ENCODE measurements at places on chromosomes 2 and 18.
A peak's percentile ranks its signal among the peaks of the same experiment; 100 is the strongest.

GRCh38 chr2:60818272-60818671, 62.2 kb downstream of the PAPOLG start:
- peak overlapping the region; percentile 72 for H3K27ac ChIP-seq
- no peak overlapping the region for H3K4me3 ChIP-seq
- peaks cover 5% of the 10 kb centered on the region for H3K36me3 ChIP-seq
- H3K4me1 ChIP-seq = peaks cover 45% of the 10 kb centered on the region
- peaks cover 7% of the 10 kb centered on the region for H3K27me3 ChIP-seq

- H3K36me3 ChIP-seq = peaks cover 20% of the 10 kb centered on the region
- H3K4me1 ChIP-seq = peaks cover 24% of the 10 kb centered on the region
- DNase-seq = no peak
- no peak overlapping the region for H3K27ac ChIP-seq
- H3K4me3 ChIP-seq = peak overlapping the region; percentile 53
Observed at GRCh38 chr2:222295368-222296062, 3.3 kb downstream of the PAX3 start.

- H3K27me3 ChIP-seq = no peaks in the 10 kb centered on the region
- H3K4me3 ChIP-seq = no peak overlapping the region
- no peaks in the 10 kb centered on the region for H3K4me1 ChIP-seq
Observed at GRCh38 chr2:24297663-24298062, 62.7 kb downstream of the ITSN2 start.

- peaks cover 15% of the 10 kb centered on the region for H3K4me1 ChIP-seq
- DNase-seq = no peak
- H3K4me3 ChIP-seq = no peak overlapping the region
- peaks cover 2% of the 10 kb centered on the region for H3K36me3 ChIP-seq
- H3K27me3 ChIP-seq = no peaks in the 10 kb centered on the region
- no peak overlapping the region for H3K27ac ChIP-seq
Observed at GRCh38 chr18:56715121-56715520, 64.0 kb downstream of the WDR7 start.

GRCh38 chr2:158753641-158754611, 41.2 kb upstream of the DAPL1 start:
- H3K27me3 ChIP-seq = peaks cover 14% of the 10 kb centered on the region
- no peaks in the 10 kb centered on the region for H3K36me3 ChIP-seq
- H3K4me1 ChIP-seq = no peaks in the 10 kb centered on the region

GRCh38 chr2:177275040-177275742, 10.7 kb upstream of the NFE2L2 start:
- H3K27ac ChIP-seq = no peak overlapping the region
- H3K27me3 ChIP-seq = no peaks in the 10 kb centered on the region
- no peak for DNase-seq
- peaks cover 30% of the 10 kb centered on the region for H3K4me1 ChIP-seq
- peaks cover 5% of the 10 kb centered on the region for H3K36me3 ChIP-seq
- H3K4me3 ChIP-seq = no peak overlapping the region

DNA sequence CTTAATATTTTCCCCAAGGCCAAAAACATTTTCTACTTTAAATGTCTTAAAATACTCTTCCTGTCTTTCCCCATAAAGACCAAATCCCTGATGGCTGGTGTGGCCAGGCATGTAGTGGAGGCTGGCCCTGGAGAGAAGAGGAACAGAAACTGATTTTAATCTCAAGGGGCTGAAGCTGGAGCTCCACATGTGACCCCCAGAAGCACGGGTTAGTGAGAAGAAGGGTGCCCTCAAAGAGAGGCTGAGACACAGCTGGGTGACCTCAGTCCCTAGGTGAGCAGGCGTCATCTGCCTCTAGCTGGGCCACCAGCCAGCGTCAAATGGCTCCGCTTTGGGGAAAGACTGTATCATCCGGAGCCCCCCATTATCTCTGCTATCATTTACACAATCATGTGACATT, 19.3 kb upstream of the TMEM18 start:
- no peak for DNase-seq
- H3K27ac ChIP-seq = no peak overlapping the region

DNA sequence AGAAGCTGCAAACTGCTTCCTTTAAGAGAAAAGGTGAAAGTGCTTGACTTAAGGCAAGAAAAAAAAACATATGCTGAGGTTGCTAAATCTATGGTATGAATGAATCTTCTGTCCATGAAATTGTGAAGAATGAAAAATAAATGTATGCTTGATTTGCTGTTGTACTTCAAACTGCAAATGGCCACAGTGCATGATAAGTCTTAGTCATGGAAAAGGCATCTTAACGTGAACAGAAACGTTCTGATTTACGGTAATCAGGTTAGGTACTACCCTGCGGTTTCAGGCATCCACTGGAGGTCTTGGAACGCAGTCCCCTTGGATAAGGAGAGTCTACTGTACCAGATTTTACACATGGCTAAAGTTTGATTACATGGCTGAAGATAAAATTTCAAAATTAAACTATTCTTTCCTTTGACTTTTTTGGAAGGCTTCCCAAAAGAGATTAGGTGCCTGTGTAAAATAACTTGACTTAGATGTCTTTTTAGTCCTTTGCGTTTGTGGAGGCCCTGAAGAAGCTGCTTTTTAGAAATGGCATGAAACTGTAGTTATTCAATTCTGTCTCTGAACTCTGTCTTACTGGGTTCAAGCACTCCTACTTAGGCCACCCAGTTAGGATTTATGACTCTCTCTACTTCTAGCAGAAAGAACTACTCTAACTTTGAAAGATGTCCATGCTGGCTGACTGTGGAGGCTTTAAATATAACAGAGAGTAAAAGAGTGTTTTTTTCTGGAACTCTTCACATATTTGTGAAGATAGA, 35.9 kb upstream of the SCN9A start:
- H3K27me3 ChIP-seq = no peaks in the 10 kb centered on the region
- no peak overlapping the region for H3K4me3 ChIP-seq
- H3K27ac ChIP-seq = no peak overlapping the region
- DNase-seq = no peak

DNA sequence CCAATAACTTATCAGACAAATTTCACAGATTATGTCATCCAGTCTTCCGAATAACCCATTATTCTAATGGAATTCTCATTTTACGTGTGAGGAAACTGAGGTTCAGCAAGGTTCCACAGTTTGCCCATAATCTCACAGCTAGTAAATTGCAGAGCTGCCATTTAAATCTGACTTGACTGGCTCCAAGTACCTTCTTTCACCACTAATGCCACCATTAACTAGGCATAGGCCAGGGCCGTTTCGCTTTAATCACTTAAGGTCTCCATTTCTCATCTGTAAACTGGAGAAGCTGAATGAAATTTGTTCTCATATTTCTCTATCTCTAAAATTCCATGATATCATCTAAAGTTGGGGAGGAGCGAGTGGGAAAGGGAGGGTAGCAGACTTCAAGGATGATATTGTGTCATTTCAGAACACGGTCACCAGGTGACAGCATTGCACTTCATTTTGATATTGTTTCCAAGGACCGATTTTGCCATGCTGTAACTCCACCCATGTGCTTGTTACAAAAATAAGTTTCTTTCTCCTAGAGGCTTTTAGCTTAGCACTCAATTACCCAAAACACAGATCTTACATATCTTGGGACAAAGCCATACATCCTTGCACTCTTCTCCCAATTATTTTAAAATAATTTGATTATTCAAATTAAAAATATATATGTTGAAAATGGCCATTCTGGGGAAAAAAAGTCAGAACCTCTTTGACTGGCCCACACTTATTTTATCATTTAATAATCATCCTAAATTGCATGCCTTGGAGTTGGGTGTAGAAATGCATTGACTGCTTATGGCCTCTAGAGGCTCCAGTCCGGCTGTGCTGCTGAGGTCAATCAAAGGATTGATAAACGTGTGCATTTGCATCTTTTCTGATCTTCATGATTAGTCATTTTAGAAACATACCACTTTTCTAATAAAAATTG, 123.8 kb downstream of the AKAIN1 start:
- no peaks in the 10 kb centered on the region for H3K4me1 ChIP-seq
- H3K27ac ChIP-seq = no peak overlapping the region
- no peaks in the 10 kb centered on the region for H3K27me3 ChIP-seq
- no peaks in the 10 kb centered on the region for H3K36me3 ChIP-seq

DNA sequence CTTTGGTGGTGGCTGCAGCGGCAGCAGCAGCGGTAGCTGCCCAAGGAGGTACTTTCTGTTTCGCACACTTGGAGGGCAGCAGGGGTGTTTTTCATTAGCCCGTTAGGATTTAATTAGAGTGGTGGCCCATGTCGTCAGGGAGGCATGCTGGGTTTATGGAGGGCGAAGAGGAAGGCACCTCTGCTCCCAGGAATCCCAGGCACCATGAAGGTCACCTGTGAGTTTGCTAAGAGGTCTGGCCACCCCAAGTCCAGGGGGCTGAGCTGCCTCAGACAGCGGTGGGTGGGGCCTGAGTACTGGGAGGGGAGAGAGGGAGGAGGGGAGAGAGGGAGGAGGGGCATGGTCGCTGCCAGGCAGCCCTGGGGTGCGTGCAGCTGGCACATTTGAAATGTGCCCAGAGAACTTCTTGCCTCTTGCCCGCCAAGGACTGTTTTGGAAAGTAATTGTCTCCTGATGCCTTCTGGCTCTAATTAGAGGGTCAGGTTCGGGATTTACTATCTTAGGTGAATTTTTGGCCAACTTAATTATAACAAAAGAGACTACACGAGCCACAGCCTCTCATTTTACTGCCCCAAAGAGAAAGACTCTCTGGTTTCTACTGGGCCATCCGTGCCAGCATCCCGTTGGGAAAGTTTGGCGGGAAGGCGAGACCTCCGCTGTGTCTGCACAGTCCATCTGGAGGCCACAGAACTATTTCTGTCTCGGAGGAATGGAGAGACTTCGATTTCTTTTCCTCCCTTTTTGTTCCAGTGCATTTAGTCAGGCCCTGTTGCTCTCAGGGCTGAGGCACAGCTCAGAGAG, 62.0 kb downstream of the GLI2 start:
- DNase-seq = no peak
- no peaks in the 10 kb centered on the region for H3K4me1 ChIP-seq
- no peak overlapping the region for H3K27ac ChIP-seq
- no peaks in the 10 kb centered on the region for H3K27me3 ChIP-seq
- no peak overlapping the region for H3K4me3 ChIP-seq

- H3K4me1 ChIP-seq = no peaks in the 10 kb centered on the region
- no peaks in the 10 kb centered on the region for H3K36me3 ChIP-seq
- H3K4me3 ChIP-seq = no peak overlapping the region
- H3K27me3 ChIP-seq = no peaks in the 10 kb centered on the region
- DNase-seq = no peak
Observed at GRCh38 chr2:124318913-124319312, 293.8 kb downstream of the CNTNAP5 start.

GRCh38 chr2:47061944-47062678, 93.0 kb downstream of the STPG4 start:
- peaks cover 17% of the 10 kb centered on the region for H3K4me1 ChIP-seq
- no peak for DNase-seq
- no peaks in the 10 kb centered on the region for H3K27me3 ChIP-seq
- H3K36me3 ChIP-seq = peaks cover 28% of the 10 kb centered on the region
- no peak overlapping the region for H3K4me3 ChIP-seq

DNA sequence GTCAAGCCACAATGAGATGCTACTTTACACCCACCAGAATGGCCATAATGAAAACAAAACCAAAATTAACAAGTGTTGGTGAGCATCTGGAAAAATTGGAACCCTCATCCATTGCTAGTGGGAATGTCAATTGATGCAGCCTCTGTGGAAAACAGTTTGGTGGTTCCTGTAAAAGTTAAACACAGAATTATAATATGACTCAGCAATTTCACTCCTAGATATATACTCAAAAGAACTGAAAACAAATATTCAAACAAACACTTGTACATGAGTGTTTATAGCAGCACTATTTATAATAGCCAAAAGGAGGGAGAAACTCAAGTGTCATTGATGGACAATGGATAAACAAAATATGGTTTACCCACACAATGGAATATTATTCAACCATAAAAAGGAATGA, 43.0 kb downstream of the INO80C start:
- no peak overlapping the region for H3K4me3 ChIP-seq
- no peak overlapping the region for H3K27ac ChIP-seq
- H3K36me3 ChIP-seq = no peaks in the 10 kb centered on the region
- peaks cover 1% of the 10 kb centered on the region for H3K27me3 ChIP-seq
- no peak for DNase-seq

DNA sequence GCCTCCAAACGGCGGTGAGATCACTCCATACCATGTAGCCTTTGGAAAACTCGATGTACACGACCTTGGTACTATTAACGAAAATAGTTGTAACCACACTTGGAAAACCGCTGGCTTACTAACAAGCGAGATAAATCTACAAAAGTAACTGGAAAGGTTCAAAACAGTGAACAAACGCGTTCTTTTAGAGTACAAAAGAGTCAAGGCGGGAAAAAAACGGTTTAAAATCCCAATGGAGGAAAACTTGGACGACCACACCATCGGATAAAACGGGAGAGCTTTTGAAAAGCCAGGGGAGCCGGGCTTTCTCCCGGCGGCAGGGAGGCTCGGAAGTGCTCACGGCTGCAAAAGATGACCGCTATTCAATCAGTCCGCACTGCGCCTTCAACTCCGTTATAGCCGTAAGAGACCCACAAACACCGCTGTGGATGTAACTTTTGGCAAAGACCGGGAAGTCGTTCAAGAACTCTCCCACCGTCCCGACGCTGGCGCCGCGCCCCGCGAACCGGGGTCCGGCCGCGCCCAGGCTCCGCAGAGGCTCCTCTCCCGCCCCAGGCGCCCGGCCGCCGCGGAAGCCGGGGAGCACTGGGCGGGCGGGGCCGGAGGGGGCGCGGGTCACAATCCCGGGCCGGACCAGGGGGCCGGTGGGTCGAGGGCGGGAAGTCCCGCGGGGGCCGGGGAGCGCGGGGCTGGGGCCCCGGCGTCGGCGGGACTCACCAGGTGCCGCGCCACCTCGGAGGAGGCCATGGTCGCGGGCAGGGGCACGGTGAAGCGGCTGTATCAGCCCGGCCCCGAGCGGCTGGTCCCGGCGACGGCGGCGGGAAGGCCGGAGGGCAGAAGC, 465 bp downstream of the SEPTIN10 start:
- H3K27me3 ChIP-seq = peaks cover 59% of the 10 kb centered on the region
- no peak for DNase-seq
- H3K27ac ChIP-seq = no peak overlapping the region
- H3K36me3 ChIP-seq = peaks cover 5% of the 10 kb centered on the region
- peak overlapping the region; percentile 47 for H3K4me3 ChIP-seq

DNA sequence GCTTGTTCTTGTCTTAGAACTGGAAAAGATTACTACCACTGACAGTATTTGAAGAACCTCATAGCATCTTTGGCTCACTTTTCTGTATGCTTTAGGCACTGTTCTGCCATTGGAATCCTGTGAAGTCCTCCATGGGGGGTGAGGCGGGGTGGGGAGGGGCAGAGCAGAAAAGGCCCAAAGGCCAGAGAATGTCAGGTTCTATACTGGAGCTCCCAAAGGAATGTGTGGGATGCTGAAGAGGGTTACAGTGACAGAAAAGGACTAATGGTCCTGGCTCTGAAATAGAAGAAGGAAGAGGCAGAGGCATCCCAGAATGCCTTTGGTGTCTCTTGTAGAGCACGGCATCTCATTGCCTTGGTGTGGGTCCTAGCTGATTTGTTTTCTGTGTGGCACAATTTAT, 141.9 kb downstream of the HAUS1 start:
- no peak for DNase-seq
- H3K4me3 ChIP-seq = no peak overlapping the region
- H3K4me1 ChIP-seq = peaks cover 49% of the 10 kb centered on the region
- no peaks in the 10 kb centered on the region for H3K27me3 ChIP-seq
- peaks cover 57% of the 10 kb centered on the region for H3K36me3 ChIP-seq
